ENCODE measurements at places on chromosomes 5 and 9. TPM values are rescaled to one million over a fixed set of nuclear protein-coding genes. Genes with fewer than 3 reads are reported as not detected.

- DNase-seq: peak; percentile 68
Observed at GRCh38 chr9:124320062-124320973, 62.6 kb downstream of the NEK6 start.

GRCh38 chr5:66881480-66882161 lies 285.4 kb downstream of the MAST4 start:
- peak; percentile 63 for DNase-seq

DNA sequence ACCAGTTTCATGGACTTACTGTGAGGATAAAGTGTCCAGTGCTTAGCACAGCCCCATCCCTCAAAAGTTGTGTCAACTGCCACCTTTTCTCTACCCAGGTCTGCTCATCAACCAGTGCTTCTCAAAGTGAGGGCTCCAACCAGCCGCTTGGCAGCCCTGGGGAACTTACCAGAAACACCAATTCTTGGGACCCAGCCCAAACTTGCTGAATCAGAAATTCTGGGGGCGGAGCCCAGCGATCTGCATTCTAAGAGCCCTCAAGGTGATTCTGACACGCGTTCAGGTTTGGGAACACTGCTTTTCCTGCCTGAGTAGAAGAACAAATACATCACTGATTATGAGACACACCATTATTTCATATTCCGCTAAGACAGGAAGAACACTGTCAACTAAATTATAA lies 132.0 kb downstream of the NSG2 start:
- no peak for DNase-seq

- DNase-seq: no peak
Observed at GRCh38 chr5:24365406-24365805, 279.4 kb downstream of the CDH10 start.

DNA sequence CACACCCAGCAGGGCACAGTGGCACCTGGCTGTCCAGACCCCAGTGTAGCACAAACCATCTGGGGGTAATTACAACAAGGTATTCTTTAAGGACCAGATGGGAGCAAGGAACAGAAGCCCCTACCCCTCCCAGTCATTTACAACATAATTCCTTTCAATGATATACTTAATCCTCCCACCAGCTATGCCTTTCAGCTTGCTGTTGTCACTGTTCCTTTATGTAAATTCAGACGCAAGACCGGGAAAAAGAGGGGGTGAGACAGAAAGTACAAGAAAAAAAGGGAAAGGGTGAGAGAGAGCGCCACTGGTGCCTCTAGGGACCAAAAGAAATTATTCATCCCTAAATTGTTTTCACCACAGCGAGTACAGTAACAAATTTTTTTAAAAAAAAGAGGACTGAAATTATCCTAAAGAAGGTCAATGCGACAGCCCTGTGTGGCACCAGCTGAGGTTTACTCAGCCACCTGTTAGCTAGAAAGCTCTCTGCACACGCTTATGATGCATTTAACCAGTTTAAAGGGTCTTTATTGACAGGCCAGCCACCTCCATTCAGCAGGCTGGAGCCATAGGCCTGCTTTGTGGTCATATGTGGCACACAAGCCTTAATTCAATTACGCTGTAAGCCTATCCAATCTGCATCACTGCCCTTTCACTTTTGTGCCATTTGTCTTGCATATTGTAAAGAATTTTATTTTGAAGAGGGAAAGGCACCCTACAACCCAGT lies 210.2 kb upstream of the ISL1 start:
- no peak for DNase-seq

GRCh38 chr9:128203707-128204551 lies 750 bp downstream of the DNM1 start:
- DNase-seq: no peak

DNA sequence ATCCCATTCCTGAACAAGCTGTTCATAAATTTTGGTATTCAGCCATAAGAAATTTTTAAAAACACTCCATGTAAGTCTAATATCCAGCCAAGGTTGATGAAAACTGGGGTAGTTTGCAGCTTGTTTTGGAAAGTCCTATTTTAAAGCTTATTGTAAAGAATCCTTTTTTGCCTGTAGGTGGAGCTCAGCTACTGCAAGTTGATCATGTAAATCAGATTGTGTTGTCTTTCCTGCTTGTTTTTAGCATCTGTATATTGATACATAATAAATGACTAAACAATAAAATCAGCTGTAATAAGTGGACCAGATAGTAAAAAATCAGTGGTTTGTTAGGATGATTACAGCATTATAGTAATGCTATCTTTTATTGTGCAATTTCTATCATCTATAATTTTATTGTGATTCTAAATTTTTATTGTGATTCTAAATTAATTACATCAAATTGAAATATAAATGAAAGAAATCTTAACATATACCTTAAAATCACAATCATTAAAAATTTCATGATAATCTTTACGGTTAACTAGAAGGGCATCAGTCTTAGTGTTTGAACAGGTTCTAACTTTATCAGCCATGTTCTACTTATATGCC lies 42.4 kb downstream of the CWC27 start:
- no peak for DNase-seq

DNA sequence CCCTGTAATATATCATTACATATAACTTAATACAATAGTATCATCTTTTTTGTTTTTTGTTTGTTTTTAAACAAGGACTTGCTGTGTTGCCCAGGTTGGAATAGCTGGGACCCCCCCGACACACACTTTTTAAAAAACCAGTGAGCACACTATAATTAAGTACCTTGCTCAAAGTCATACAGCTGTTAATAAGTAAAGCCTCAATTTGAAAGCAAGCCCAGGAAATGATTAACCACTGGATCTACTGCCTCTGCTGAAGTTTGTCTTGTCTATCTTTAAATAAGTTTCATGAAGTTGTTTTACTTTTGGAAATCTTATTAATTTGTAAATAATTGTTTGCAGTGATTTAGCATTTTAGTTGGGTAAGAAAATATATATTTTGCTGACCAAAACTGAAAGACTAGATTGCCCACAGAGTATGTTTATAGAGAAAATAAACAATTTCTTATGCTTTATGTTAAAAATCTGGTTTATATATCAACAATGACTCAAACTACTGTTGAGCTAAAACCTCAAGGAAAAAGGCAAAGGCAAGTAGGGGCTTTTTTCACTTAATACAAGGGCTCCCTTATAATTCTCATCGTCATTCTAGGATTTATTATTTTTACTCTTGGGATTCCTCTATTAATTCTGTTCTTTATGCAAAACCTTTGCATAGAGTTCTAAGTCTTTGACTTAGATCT lies 5.8 kb upstream of the CARNMT1 start:
- no peak for DNase-seq

GRCh38 chr5:72559866-72560766 lies 52.9 kb upstream of the ZNF366 start:
- DNase-seq: no peak

The PLGRKT gene
- total RNA-seq: 7.8 TPM

The PCDHA13 gene
- total RNA-seq: 2.3 TPM
